Activated CD4-positive, alpha-beta T cell treated with anti-CD3 and anti-CD28 coated beads, Interleukin-2, Interleukin-4, amounts not matched to agents 100 ng/mL and 50 ng/mL, durations not matched to agents 16 hours and 8 hours (primary cell): ENCODE measurements at places on chromosomes 3 and 15.
A peak's percentile ranks its signal among the peaks of the same experiment; 100 is the strongest.

DNA sequence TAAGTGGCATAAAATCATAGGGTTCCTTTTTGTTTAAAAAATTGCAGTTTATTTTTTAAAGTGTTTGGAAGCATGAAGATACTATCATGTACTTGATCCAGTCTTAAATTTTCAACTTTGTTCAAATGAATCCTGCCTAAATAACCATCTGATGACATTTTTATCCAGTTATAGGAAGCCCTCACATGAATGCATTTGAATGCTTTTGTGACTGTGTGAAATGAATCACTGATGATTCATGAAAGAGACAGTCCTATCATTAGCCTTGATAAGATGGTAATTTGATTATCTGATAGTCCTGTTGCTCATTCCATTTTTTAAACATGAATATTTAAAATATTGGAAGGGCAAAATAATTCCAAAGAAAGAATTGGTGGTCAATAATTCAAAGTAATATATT, 401.9 kb upstream of the ROBO2 start:
- DNase-seq: no peak

- no peak for DNase-seq
Measured at GRCh38 chr3:103167850-103168249, 733.0 kb downstream of the ZPLD1 start.

DNA sequence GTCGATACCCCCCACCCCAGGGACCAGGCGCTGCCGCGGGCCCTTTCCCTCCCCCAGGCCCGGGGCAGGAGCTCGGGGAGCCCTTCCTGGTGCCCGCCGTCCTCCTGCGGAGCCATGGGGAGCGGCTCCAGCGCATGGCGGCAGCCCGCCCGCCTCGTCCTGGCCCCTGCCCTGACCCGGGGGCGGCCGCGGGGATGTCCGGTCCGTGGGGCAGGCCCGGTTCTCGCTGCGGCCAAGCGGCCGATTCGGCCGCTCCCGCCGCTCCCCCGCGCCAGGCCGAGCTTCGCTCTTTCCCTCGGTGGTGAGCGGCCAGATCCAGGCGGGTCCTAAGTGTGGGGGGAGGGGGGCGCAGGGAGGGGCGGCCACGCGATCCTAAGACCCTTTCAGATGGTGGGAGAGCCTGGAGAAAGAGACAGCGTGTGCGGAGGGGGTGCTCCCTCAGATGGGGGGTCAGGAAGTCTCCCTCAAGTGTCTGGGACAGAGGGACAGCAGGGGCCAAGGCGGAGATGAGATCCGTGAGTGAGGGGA, 1.3 kb downstream of the NEIL1 start:
- no peak for DNase-seq

GRCh38 chr15:57640930-57641682, 49.4 kb downstream of the MYZAP start:
- DNase-seq: peak; percentile 6

DNA sequence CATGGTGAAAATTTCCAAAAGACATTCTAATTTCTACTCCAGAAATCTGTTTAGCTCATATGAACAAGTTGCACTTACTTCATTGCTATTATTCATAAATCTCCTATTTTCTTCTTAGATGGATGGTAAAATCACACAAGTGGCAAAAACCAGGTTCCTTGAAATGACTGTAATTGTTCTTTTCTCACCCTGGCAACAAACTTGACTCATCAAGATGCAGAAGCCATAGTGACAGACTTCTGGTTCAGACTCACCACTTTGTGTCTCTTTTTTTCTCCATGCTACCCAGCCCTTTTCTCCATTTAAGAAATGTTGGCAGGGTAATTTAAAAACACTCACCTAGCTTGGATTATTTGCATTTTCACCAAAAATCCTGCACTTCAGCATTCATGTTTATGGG, 82.1 kb downstream of the LRRC28 start:
- peak; percentile 48 for DNase-seq

DNA sequence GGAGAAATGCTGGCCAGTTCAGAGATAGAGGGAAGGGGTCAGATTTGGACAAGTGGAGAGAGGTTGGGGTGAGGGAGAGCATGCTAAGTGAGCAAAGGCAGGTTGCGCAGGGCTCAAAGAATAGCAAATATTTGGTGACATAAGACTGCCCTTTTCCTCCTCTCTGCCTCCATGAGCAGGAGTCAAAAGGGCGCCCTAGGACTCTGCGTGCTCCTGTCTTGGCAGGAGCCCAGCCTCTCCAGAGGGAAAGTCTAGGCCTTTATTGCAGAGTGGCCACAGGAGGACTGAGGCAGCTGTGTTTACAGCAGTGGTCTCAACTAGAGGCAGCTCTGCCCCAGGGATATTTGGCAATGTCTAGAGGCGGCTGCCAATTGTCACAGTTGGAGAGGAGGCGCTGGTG, 165.6 kb downstream of the FAM43A start:
- no peak for DNase-seq

- no peak for DNase-seq
Measured at GRCh38 chr3:46619845-46620778, 7.8 kb downstream of the FAM240A start.

DNA sequence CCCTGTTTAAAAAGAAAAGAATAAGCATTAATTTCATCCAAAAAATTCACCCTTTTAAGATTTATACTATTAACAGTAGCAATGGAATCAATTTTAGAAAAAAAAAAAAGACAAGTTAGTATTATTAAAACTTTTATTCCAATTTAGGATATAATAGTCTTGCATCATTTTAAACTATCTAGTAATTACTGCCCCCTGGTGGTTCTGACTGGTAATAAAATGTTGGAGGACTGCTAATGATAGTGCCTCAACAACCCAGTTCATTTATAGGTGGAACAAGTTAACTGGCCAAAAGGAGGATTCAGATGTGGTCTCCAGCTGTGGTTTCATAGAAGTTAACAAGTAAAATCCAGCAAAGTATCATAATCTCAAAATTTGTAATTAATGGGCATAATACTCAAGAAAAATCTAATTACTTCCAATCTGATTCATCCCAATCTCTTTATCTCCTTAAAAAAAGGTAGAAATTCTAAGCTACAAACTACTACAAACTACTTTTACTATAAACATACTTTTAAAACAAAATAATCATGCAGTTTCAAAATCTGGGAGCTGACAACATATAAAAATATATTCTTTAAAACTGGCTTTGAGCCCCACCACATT, 30.7 kb upstream of the WDR49 start:
- peak; percentile 69 for DNase-seq

DNA sequence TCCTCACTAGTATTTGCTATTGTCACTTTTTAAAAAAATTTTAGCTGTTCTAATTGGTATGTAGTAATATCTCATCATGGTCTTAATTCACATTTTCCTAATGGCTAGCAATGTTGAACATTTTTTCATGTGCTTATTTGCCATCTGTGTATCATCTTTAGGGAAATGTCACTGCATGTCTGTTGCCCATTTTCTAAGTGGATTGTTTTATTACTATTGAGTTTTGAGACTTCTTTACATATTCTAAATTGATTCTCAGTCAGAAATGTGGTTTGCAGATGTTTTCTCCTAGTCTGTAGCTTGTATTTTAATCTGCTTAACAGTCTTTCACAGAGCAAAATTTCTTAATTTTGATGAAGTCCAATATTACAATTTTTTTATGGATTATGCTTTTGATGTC, 33.6 kb upstream of the SEC22A start:
- DNase-seq: no peak
